ENCODE measurements at places on chromosomes 4 and X.

DNA sequence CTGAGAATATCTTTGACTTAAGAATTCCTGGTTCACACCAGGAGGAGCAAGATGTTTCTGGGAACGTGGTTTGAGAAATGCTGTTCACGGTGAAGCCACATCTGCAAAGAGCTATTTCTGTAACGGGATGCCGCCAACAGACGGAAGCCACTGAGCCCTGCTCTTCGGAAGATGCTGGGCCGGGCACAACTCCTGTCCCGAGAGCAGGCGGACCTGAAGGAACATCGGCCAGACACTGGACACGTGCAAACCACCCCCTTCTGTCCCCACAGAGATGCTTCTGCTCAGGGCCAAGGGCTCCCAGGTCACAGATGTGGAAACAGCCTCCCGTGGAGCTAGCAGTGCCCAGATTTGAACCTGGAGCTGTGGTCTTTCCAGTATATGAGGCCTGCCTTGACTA lies 24.3 kb downstream of the HMX1 start:
- DNase-seq, result no peak

DNA sequence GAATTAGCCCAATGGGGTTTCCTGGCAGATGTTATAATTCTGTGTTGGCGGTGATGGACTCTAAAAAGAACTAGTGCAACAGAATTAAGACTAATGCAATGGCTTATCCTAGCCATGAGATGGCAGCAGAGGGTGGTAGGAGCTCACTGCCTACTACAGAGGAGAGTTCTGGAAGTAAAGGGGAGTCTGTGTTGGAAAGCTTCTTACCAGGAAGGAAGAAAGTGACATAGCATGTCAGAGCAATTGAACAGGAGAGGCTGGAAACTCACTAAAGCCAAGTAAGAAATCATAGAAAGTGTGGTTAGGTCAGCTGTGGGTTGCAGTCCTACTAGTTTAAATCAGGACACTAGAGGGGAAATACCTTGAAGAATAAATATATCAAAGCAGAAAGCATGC lies 6.3 kb upstream of the TRPC5OS start:
- DNase-seq, result peak; percentile 27

- DNase-seq, result no peak
Observed at GRCh38 chr4:19776021-19776459, 475.7 kb upstream of the SLIT2 start.

GRCh38 chrX:146054311-146054710 lies 236.7 kb downstream of the SLITRK2 start:
- no peak for DNase-seq

- DNase-seq, result no peak
Observed at GRCh38 chr4:144338148-144338547, 197.6 kb upstream of the GYPA start.

GRCh38 chr4:185820146-185821028 lies 8.4 kb upstream of the SORBS2 start:
- no peak for DNase-seq

DNA sequence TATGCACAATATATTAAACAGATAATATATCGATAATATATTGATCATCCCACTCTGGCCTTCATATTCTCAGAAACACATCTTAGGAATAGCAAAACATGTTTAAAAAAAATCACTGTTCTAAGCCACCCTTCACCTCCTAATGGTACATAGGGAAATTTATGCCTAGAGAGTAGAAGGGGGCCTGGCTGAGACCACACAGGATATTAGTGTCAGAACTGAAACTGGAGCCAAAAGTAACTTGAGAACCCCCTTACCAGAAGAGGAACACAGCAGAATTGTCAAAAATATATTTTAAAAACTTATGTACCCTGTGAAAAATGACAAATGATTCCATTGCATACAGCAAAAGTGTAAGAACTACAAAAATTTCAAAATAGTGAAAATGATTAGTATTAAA lies 173.1 kb downstream of the VSIG4 start:
- DNase-seq, result no peak

GRCh38 chr4:151727365-151727764 lies 33.4 kb downstream of the GATB start:
- DNase-seq, result no peak

GRCh38 chr4:108110450-108110849 lies 58.3 kb downstream of the LEF1 start:
- DNase-seq, result no peak

GRCh38 chr4:80751200-80751599 lies 279.3 kb upstream of the BMP3 start:
- no peak for DNase-seq

GRCh38 chr4:54556587-54556986 lies 101.2 kb upstream of the KIT start:
- DNase-seq, result no peak

DNA sequence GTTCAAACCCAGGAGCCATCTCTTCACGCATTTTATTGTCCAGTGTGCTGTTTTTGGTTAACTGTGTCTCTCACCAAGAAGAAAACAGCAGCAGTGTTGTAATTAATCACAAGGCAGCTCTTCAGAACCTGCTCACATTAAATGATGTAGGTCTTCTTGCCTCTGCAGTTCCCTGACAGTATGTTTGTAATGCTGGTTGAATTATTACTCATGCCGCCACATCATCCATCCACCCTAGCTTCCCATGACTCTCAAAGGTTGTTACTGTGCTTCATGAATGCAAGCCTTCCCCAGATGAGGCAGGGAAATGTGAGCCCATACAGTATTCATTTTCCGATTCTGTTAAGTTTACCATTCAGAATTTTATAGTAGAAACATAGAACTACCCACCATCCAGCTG lies 17.4 kb downstream of the TLR10 start:
- DNase-seq, result no peak

GRCh38 chrX:118802857-118803256 lies 20.8 kb upstream of the ZCCHC12 start:
- DNase-seq, result no peak

DNA sequence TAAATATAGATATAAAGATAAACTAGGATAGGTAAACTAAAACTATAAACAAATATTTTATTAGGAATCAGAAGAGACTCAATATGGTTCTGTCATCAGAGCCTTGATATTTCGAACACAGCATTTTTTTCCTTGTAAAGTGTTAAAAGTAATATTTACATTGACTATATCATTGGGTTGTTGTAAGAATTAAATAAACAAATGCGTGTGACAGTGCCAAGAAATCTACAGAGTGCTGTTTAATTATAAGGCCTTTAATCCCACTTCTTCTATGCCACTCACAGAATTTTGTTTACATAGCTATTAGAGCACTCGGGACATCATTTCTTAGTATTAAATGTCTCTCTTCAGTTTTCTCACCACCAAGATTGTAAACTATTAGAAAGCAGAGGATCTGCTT lies 807.4 kb downstream of the FSTL5 start:
- DNase-seq, result no peak

Data from renal cortex interstitium (tissue), 15 donors.